ENCODE measurements at places on chromosomes 7 and 10. TPM values are rescaled to one million over a fixed set of nuclear protein-coding genes. Genes with fewer than 3 reads are reported as not detected.

The CEP55 gene
- 0.53 TPM for polyA plus RNA-seq

The HOXA7 gene
- 1.0 TPM for polyA plus RNA-seq

The BTBD16 gene
- not detected for polyA plus RNA-seq

The FRMD4A gene
- 1.7 TPM for polyA plus RNA-seq

The IFIT2 gene
- polyA plus RNA-seq, result 13.6 TPM
